ENCODE measurements at places on chromosomes 1 and 21. TPM values are rescaled to one million over a fixed set of nuclear protein-coding genes. Genes with fewer than 3 reads are reported as not detected.

The DMBX1 gene
- total RNA-seq, result not detected

The AQP10 gene
- not detected for total RNA-seq

GRCh38 chr1:29646161-29646775 lies 409.9 kb downstream of the PTPRU start:
- peak; percentile 75 for DNase-seq
- H3K4me3 ChIP-seq, result no peak overlapping the region
- H3K36me3 ChIP-seq, result no peaks in the 10 kb centered on the region
- no peak overlapping the region for H3K27ac ChIP-seq
- H3K4me1 ChIP-seq, result no peaks in the 10 kb centered on the region
- no peaks in the 10 kb centered on the region for H3K27me3 ChIP-seq

DNA sequence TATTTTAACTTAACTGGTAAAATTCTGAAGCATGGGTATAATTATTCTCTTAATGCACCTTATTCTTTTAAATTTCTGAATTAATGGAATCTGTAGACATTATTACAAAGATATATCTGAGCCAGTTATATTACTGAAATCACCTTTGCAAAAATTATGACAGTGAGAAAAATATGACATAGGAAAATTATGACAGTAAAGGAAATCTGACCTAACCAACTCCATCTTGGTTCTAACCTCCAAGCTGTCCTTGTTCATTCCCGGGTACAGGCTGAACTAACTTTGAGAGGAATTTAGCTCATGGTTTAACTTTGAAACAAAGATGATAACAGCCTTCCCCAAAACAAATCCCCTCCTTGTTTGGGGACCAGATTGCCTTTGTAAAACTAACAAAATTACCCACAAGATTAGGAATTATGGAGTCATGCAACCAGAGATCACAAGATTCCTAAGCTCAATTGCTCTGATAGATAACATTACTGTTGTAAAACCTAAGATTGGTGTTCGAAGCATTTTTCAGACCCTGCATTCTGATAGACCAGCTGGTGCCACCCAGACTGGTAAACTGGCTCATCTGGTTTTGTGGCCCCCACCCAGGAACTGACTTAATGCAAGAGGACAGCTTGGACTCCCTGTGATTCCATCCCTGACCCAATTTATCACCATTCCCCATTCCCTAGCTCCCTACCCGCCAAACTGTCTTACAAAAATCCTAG lies 9.4 kb upstream of the CD55 start:
- H3K4me3 ChIP-seq, result no peak overlapping the region
- H3K27me3 ChIP-seq, result peaks cover 15% of the 10 kb centered on the region
- H3K4me1 ChIP-seq, result peaks cover 4% of the 10 kb centered on the region
- H3K36me3 ChIP-seq, result no peaks in the 10 kb centered on the region

DNA sequence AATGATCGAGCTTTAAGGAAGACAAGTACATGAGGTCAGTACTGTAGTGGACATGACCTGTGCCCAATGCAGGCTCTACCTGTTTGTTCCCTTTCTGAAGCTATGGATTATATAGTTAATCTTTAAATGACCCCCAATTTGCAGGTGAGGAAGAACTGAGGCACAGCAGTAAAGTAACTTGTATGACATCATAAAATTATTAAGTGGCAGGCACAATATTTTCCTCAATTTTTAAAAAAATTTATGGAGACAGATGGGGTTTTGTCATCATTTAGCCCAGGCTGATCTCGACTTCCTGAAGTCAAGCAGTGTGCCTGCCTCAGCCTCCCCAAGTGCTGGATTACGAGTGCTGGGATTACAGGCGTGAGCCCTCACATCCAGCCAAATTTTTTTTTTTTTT lies 3.6 kb upstream of the GATAD2B start:
- no peak for DNase-seq
- H3K4me1 ChIP-seq, result peaks cover 17% of the 10 kb centered on the region
- peaks cover 5% of the 10 kb centered on the region for H3K36me3 ChIP-seq
- no peaks in the 10 kb centered on the region for H3K27me3 ChIP-seq
- H3K4me3 ChIP-seq, result no peak overlapping the region

GRCh38 chr1:168180148-168180524 lies 1.4 kb downstream of the TIPRL start:
- peaks cover 5% of the 10 kb centered on the region for H3K36me3 ChIP-seq
- no peaks in the 10 kb centered on the region for H3K27me3 ChIP-seq
- no peak for DNase-seq
- no peak overlapping the region for H3K4me3 ChIP-seq

Measured in osteocyte (in vitro differentiated cells).